AG10803 (cell line): ENCODE measurements at places on chromosomes 2 and 18.

GRCh38 chr18:49747876-49748275 lies 65.5 kb downstream of the ACAA2 start:
- no peak for DNase-seq

DNA sequence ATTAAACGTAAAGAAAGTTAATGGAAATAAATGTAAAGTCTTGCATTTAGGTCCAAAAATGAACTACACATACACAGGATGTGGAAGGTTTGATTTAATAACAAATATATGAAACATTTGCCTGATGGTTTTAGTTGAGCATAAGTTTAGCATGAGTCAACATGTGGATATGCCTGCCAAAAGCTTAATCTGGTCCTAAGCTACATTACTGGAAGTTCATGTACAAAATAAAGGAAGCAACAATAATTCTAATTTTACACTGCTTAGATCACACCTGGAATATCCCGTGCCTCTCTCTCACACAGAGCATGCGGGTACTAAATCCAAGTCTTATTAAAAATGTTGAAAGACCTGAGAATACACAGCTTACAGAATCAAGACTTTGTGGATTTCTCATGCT lies 276.5 kb upstream of the NRP2 start:
- peak; percentile 90 for DNase-seq

DNA sequence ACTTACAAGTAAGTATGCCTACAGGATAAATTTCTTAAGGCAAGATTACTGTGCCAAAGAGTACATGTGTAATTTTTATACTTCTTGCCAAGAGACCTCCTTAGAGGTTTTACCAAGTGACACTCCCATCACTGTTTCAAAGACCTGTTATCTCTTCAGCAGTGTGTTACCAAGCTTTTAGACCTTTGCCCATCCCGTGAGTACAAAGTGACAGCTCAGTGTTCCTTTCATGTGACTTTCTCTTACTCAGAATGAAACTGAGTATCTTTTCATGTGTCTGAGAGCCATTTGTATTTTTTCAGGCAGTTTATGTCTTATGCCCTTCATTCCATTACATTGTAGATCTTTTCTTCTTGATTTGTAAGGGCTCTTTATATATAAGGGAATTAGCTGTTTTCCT lies 287.5 kb upstream of the SALL3 start:
- DNase-seq = no peak

DNA sequence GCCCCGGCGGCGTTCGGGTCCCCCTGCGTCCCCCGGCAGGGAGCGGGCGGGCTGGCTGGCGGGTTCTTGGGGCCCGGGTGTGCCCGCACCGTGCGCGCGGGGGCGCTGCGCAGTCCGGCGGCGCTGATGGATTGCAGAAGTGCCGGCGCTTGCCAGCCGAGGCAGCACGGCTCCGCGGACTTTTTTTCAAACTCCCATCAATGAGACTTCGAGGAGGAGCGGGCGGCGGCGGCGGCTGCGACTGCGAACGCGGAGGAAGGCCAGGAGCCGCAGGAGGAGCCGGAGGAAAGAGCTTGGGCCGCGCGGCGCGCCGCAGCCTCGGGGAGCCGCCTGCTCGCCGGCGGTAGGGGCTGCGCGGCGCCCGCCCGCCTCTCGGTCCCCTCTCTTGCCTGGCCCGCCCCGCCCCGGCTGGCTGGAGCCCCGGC lies at the start of gene GLI2:
Gene GLI2 (plus strand): TSS at position 123 of the 425 bp plus-strand sequence. CDS start 61,453 bp downstream, outside the sequence.
- DNase-seq = peak; percentile 92

- DNase-seq = no peak
These were observed 30.9 kb upstream of the SULT1C4 start for GRCh38 chr2:108346827-108347226.

- no peak for DNase-seq
These were observed 297.9 kb downstream of the LRATD1 start for GRCh38 chr2:14930441-14930840.

- no peak for DNase-seq
These were observed 15.6 kb downstream of the CNOT9 start for GRCh38 chr2:218583983-218584850.

DNA sequence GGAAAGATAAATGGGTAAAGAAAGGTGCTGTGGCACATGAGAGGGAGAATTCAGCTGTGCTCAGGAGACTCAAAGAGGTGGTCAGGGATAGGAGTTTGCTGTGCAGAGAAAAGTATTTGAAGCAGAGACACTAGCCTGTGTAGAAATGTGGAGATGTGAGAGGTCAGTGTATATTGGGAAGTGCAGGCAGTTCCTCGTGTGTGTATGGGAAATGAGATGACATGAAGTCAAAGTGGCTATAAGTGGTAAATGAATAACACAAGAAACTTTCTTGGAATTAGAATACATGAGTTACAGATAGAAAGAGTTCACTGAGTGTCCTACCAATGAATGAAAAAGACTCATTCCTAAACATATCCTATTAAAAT lies 11.6 kb downstream of the MAP3K20 start:
- peak; percentile 58 for DNase-seq

GRCh38 chr18:36440614-36441013 lies 143.1 kb downstream of the FHOD3 start:
- DNase-seq = peak; percentile 88

- DNase-seq = no peak
These were observed 112.0 kb upstream of the SMAD2 start for GRCh38 chr18:48042431-48042830.

- no peak for DNase-seq
These were observed 416.6 kb upstream of the SMIM21 start for GRCh38 chr18:75844146-75844545.

DNA sequence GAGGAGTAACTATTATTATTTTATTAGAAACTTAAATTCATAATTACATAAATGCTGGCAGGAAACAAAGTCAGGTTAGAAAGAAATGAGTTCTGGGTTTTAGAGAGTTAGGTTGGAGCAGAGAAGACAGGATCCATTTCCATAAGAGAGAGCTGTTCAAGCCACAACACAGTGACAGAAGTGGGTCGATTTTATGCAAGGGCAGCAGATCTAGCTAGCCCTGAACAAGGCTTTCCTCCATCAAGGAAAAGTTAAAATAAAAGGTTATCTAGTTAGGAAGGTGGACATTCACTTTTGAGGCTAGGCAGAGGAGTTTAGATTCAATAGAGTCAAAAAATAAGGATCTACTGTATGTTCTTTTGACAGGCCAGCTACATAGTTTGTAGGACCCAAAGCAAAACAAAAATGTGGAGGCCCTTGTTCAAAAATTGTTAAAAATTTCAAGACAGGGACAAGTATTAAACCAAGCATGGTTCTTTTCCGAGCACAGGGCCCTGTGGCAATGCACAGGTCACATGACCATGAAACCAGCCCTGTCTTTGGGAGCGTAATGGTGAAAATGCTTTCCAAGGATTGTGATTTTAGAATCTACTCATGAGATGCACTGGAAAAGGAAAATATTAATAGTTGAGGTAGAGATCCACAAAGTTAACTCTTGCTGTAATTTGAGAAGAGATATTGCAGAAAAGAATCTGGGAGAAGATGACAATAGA lies 91.2 kb upstream of the CREB1 start:
- DNase-seq = no peak

GRCh38 chr2:200742426-200742825 lies 69.3 kb upstream of the BZW1 start:
- peak; percentile 81 for DNase-seq

DNA sequence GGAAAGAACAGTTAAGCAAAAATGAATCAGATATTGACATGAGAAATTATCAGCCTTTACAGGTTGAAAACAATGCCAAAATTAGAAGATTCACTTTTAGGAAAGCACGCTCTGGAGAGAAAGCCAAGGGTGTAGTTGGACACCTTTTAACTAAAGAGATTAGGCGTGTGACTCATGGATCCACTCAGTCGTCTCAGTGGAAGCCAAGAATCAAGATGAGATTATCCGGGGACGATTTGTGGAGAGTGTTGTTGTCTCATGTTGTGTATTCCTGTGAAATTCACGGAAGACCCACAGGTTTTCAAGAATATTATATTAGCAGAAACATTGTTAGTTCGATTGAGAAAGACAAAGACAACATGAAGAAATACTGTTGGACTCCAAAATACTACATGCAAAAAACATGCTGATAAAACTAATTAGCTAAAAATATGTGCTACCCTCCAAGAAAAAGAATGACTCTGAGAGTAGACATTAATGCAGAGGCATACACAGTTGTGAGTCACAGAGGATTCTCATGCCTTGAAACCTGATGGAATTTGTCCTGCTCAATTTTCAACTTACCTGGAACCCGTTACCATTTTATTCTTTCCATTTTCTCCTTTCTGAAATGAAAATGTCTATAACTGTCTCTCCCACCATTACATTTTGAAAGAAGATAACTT lies 192.1 kb upstream of the RND3 start:
- DNase-seq = peak; percentile 37

GRCh38 chr2:70687461-70687795 lies 80.6 kb downstream of the ADD2 start:
- no peak for DNase-seq

DNA sequence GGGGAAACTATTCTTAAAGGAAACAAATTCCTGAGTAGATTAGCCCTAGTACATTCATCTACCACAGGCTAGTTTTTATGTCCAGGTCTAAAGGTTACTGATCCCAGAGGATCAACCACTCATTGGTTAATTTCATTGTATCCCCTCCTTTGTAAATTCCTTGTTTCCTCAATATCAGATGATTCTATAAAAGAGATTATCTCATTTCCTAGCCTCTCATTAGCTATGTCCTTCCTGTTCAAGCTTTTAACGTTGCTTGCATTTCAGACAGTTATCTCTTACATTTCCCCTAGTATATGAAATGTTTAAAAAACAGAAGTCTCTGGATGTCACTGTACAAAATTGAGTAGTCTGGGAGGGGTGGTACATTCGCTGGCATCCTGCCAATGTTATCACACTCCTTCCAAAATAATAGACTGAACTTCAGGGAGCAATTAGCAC lies 24.2 kb upstream of the ARMC9 start:
- no peak for DNase-seq

DNA sequence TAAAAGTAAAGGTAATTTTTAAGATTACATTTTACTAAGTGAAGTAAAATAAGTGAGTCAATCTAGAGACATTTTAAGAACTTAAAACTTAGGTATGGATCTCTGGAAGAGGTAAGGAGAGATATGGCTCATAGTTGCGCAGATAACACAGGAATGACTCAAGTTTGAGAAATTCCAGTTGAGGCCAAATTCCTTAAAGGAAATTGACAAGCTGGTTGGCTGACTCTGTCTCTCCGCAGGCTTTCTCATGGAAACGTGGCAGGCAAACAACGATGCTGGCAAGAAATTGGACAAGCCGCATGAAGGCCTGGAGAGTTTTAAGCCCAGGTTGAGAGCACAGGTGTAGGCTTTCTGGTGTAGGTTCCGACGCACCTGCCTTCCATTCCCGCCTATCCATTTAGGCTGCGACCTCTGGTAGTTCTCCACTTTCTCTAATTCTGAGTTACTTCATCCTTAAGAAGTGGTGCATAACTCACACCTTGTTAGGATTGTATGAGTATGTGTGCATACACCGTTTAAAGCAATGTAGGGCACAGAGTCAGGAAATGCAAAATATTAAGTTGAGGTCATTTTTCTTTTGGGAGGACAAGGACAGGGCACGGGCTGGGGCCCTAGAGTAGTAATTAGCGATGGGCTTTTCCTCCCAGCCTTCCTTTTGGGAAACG lies 589 bp upstream of the DAW1 start:
- peak; percentile 54 for DNase-seq

GRCh38 chr2:134778372-134778771 lies 59.6 kb upstream of the TMEM163 start:
- no peak for DNase-seq

DNA sequence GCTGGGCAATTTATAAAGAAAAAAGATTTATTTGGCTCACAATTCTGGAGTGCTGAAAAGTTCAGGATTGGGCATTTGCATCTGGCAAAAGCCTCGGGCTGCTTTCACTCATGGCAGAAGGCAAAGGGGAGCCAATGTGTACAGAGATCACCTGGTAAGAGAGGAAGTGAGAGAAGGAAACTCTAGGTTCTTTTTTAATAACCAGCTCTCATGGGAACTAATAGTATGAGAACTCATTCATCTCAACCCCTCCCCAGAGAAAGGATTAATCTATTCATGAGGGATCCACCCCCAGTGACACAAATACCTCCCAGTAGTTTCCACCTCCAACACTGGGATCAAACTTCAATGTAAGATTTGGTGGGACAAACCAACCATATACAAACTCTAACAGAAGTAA lies 129.0 kb downstream of the EVA1A start:
- DNase-seq = no peak

- DNase-seq = peak; percentile 33
These were observed 40.8 kb upstream of the CCDC102B start for GRCh38 chr18:68757126-68757525.

- no peak for DNase-seq
These were observed 291.2 kb upstream of the DDX18 start for GRCh38 chr2:117523267-117523666.

DNA sequence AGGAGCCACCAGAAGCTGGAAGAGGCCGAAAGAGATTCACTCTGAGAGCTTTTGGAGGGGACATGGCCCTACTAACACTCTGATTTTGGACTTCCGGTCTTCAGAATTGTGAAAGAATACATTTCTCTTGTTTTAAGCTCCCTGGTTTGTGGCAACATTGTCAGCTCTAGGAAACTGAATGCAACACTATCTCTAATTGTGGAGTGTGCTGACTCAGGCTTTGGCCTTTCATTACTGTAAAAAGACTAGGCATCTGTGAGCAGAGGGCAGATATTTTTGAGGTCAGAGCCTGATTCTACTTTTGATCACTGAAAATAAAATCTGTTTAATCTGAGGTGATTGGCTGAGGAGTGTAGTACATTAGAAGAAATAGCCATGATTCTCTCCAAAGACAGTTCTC lies 185.4 kb upstream of the FAM98A start:
- no peak for DNase-seq

DNA sequence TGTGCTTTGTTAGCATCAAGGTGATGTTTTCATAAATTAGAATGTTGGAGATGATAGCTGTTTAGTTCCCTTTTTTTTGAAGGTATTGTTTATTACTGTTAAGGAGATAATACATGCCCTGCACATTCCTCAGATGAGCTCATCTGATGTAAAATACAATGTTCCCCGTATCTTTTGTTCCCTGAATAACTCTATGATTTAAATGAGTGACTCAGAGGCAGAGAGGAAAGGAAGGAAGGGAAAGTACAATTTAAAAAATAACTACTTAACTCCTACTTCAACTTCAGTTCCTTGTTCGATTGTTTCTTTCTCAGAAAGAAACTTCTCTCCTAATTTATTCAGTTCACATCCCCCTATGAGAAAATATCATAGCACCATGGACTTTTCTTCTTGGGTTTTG lies 208.7 kb downstream of the KCNE4 start:
- DNase-seq = peak; percentile 7

GRCh38 chr18:72867746-72868584 lies at the start of gene NETO1:
NETO1 (minus strand) TSS chr18:72867987; CDS start chr18:72867291, 696 bp downstream.
- no peak for DNase-seq

DNA sequence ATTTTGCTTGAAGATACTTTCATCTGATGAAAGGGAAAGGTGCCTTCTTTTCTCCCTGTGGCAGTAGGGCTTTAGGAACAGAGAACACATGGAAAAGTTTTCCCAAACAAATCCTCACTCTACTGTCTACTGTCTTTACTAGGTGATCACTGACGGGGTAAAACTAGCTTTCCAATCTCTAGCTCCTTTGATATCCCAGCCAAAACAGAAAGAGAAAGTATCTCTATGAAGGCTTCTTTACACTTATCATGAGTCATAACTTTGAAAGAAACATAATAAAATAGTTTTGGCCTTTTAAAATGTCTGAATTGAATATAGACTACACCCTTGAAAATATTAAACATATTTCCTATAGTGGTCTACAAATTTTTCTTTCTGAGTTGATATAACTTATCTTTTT lies 214.5 kb downstream of the DSEL start:
- DNase-seq = peak; percentile 3

- no peak for DNase-seq
These were observed 112.2 kb upstream of the PXDN start for GRCh38 chr2:1856475-1856874.

- peak; percentile 95 for DNase-seq
These were observed at the start of gene CERS6 for GRCh38 chr2:168455645-168456520. CERS6 (plus strand) TSS chr2:168456272; CDS start chr2:168456449, 177 bp downstream.
